ENCODE measurements at places on chromosomes 6 and 20.

DNA sequence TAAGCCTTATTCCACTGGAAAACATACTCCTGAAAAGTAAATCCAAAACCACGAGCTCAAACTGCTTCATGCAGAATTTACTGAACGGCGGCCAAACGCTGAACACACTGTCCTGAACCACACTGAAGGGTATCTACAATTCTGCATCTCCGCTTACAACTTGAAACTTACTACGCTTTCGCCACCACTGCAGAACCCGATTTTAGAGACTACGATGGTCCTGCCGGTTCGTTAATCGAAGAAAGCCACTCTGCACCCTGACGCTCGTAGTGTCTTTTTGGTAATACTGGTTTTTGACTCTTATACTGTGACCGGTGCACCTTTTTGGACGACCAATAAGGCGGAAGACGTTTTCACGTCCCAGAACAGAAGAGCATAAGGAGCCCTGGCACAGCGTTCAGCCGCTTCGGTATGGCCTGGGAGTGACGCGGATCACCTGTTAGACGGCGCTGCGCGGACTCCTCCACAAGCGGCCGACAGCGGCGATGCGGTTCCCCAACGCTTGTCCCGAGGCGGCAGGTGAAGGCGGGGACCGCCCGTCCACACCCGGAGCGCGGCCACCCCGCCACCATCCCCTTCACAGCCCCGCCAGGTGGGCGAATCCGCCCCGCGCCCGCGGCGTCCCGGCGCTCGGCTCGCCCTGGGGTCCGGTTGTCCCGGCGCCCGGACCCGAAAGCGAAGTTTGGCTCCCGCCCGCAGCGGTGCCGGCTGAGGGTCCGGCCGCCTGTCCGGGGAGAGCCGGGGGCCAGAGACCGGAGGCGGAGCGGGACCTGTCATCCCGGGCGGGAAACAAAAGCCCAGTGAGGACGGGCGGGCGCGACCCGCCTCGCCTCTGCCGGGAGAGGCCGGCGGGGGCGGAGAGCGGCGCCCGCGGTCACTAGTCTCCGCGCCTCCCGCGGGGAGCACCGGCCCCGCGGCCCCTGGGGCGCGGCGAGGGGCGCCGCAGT is 784 bp downstream of the FKBP5 start:
- DNase-seq: no peak

DNA sequence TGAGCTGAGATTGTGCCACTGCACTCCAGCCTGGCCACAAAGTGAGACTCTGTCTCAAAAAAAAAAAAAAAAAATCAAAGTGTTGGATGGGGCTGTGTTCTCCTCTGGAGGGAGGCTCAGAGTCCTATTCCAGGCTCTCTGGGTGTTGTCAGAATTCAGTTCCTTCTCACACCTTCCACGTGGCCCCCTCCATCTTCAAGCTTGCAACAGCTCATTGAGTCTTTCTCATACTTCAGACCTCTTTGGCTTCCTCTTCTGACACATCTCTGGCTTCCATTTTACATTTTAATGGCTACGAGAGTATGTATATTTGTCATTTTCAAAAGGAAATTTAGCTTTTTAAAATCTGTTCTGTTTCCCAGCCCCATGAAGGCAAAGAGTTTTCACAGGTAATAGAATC is 85.8 kb downstream of the RNF144B start:
- DNase-seq: no peak

GRCh38 chr6:7922596-7922995 is 12.0 kb upstream of the TXNDC5 start:
- no peak for DNase-seq

DNA sequence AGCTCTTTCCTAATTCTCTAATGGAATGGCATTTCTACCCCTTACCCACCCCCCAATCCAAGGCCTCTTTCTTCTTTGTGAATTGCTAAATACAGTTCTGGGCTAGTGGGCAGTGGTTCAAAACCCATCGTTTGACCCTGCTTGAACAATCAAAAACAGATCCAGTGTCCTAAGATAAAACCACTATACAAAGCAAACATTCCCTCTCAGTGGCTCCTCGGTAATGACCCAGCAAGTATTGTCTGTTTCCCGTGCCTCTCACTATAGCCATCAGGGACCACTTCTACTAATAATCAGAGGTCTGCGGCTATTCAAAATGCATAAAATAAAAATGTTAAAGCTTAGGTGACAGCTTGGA is 143.5 kb upstream of the AKAP12 start:
- DNase-seq: no peak

- no peak for DNase-seq
Observed at GRCh38 chr6:25866011-25866410, 8.0 kb downstream of the SLC17A3 start.

GRCh38 chr20:31594558-31595379 is 10.3 kb upstream of the ID1 start:
- DNase-seq: no peak

DNA sequence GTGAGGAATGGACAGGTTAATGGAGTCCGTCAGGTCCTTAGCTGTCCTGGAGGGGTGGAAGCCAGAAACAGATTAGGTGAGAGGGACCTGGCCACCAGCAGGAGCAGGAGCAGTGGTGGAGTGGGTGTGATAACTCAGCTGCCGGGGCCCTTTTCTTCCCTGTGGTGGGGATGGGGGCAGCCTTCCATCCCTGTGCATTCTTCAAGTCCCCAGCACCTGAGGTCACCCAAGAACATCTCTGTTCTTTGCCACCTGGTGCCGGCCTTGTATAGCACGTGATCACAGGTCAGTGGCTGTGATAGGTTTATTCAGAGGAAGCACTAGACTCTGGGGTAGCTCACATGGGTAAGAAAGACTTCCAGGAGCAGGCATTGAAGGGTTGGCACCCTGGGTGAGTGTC is 16.6 kb downstream of the ERGIC3 start:
- no peak for DNase-seq

DNA sequence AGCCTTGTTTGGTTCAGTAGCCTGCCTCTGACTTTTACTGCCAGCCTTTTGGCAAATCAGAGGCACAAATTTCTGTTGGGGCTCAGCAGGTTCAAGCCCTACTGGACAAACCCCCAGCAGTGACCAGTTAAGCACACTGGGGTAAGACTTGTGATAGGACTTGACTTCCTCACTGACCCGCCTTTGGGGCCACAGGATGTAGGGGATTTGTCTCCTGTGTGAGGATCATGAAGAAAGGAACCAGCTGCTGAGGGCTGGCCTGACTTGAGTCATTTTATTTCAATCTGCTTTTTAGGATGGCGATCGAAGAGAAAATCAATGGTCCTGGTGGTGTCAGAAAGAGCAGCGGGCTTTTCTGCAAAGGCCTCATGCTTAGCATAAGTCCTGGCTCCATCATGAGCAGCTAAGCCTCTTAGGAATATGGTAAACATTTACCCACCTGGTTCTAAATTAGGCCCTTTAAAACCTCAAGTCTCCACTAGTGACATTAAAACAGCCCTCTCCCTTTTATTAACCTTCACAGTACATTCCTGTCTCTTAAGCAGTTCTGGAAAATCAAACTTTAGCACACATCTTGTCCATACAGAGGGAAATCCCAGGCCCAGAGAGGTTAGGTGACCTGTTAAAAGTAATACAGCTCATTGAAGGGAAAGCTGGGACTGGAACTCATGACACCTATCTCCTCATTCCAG is 16.6 kb downstream of the CHMP4B start:
- DNase-seq: no peak

DNA sequence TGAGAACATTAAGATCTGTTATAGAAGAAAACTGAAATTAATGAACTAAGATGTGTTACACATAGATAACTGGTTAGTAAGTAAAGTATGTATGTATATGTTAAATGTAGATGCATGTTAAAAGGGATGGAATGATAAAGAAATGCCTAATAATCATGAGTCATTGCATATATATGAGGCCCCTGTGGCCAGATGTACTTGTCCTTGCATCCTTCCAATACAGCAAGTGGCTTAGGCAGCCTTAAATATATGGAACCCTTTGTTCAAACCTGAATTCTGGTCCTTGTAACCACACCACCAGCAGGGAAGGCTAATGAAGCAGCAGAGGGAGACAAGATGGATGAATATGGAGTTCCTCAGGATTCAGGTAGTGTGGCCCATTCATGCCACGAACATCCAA is 9.8 kb upstream of the AKAP7 start:
- DNase-seq: no peak

GRCh38 chr20:49399329-49399728 is 83.1 kb downstream of the KCNB1 start:
- DNase-seq: no peak

DNA sequence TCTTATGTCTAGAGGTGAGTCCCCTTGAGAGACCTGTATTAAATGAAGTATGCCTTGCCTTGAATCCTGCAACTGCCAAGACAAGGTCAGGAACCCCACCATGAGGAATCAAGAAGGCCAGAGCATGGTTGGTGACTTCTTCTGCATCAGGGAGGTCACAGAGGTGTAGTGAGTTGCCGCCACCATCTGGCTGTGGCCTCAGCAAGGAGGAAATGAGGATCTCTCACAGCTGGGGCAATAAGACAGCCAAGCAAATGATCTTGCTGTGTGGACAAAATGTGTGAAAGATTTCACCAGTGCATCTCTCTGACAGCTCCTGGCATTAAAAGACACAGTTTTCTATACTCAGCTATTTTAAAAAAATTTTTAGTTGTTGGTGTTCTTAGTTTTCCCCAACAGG is 611.0 kb downstream of the DOK5 start:
- no peak for DNase-seq

DNA sequence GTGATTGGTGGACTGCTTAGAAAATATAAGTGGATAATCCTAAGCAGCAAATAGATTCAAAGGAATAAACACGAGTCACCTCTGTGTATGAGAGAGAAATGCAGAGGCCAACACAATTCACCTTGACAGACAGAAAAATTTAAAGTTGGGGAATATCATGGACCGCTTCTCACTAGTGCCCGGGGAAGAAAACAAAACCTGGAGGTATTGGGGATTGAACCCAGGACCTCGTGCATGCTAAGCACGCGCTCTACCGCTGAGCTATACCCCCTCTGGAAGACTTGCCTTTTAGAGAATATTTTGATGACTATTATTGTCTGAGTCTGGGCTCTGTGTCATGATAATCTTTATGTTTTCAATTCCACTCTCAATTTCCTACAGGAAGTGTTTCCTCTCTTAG is 111.9 kb downstream of the TRIM27 start:
- no peak for DNase-seq

DNA sequence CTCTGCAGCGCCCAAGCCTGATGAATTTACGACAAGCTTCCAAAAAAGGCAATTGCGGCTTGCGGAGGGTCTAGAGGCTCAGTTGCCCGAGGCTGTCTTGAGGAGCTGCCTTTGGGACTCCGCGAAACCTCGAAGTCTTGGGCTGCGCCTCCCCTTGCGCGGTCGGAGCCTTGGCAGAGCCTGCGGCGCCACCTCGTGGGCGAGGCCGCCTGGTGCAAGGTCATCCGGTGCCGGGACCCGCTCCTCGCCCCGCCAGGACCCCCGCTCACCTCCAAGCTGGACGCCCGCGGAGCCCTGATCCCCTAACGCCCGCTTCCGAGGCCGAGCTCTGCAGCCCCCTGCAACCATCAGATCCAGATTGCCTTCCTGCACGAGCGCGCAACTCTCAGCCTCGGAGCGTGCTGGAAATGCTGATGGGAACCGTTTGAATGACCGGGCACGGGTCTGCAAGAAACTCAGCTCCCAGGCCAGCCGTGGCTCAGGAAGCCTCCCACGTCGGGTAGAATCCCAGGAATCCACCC is 14.9 kb upstream of the FAM210B start:
- no peak for DNase-seq

- peak; percentile 40 for DNase-seq
Observed at GRCh38 chr20:2005831-2006426, 12.1 kb upstream of the PDYN start.

DNA sequence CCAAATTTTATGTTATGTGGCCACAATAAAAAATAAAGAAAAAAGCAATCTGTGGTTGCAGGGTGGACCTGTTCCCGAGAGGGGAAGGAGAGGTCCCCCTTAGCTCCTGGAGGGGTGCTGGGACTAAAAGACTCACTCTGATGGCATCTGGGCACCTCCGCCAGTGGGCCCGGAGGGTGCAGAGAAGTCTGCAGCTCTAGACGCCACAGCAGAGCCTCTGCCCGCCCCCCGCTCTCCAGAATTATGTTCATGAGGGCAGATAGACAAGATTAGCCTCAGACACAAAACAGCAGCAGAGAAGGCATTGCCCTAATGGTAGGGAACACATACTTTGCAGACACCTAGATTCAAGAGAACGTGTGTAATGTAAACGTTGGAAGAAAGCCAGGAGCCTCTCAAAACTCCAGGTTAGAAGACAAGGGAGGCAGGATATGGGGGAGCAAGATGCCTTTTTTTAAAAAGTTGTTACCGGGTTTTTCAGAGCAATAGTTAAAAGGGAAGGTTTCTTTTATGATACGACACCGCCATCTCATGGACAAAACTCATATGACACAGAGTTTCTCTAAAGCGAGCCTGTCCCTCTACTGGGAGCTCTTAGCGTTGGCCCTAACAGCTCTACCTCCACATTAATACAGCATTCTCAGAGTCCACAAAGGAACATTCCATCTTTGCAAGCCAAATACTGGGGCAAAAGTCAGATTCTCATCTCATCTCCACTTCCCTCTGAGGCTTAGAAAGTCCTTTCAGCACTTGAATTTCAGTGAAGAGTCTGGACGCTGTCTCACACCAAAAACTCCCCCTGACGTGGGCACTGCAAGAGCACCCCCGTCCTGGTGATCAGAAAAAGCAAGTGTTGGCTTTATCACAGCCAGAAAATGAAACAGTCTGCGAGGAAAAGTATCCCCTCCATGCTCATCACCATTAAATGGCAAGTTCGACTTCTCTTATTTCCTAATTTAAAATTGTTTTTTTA is 47.2 kb downstream of the FOXF2 start:
- no peak for DNase-seq

GRCh38 chr20:8246716-8247115 is 114.7 kb downstream of the PLCB1 start:
- no peak for DNase-seq

- no peak for DNase-seq
Observed at GRCh38 chr6:34525431-34526175, 30.5 kb downstream of the SPDEF start.

GRCh38 chr6:79672631-79673111 is 41.5 kb downstream of the SH3BGRL2 start:
- no peak for DNase-seq

DNA sequence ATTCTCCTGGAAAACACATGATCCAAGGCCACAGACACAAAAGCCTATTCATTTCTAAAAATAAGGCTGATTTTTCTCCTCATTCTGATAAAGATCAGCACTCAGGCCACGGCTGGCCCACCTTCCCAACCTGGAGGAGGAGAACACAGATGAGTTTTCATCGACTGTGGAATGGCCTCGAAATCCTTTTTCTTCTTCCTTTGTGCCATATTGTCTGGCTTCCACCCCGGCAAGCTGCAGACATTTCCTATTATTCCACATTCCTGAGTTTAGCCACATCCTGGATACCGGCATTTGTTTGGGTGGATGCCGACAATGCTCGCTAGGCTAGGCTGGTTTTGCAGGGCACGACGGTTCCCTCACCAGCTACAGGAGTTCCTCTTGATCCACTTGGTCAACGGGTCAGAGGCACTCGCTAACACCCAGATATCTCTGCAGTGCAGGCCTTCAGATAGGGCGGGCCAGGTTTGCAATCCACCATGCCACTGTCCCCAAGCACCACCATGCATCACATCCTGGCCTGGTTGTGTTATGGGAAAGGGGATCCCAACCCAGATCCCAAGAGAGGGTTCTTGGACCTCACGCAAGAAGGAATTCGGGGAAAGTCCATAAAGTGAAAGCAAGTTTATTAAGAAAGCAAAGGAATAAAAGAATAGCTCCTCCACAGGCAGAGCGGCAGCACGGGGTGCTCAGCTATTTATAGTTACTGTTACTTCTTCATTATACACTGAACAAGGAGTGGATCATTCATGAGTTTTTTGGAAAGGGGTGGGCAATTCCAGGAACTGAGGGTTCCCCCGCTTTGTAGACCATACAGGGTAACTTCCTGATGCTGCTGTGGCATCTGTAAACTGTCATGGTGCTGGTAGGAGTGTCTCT is 4.2 kb upstream of the CTSZ start:
- no peak for DNase-seq

GRCh38 chr6:18121580-18122127 is 823 bp downstream of the NHLRC1 start:
- no peak for DNase-seq
